ENCODE measurements at places on chromosomes 2 and 18.

DNA sequence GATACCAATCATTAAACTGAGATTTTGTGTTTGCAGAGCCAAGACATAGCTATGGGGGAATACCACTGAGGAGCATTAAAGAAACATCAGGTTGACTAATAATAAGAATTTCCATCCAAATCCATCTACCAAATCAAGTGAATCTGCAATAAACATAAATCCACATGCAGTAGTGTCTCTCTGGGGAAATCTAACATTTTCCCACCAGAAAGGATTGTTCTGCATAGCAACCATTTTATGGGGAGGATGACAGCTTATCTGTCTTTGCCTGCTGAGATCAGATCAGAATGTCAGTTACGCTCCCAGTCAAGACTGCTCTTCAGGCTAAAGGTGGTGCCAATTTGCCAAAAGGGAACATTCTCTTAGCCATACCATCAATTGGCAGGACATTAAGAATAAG lies 1098.9 kb upstream of the CHAC2 start:
- DNase-seq = no peak

- no peak for DNase-seq
Measured at GRCh38 chr2:192208848-192209247, 14.1 kb upstream of the TMEFF2 start.

DNA sequence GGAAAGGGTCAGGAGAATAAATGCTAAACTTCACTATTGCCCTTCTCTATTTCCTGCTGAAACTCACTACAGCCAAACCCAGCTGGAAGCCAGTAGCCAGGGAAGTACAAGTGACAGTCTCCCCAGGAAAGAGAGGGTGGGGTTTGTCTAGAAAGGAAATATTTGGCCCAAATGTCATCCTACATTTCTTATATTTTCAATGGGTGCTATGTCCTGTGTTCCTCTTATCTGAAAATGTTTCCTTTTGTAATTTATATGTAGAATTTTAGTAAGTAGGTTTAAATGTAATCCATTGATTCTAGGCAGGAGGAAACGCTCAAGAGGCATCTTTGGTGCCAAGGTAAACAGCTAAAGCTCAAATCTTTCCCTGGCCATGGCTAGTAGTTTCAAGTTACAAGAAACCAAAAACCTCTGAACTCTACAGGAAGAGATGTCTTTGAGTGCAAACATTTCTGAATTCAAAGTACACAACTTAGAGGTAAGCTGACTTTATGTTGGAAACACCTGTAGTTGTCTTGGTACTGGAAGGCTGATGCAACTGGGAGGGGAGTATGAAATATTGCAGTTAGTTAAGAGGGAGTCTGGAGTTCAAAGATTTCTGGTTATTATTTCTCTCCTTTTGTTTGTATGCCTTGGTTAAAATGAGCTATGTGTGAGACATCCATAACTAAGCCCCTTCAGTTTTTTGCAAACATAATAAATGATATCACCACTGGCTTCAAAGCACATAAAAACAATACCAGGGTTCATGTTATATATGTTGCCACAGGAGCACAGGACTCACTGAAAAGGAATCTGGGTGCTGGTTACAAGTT lies 356.1 kb upstream of the ZC3H15 start:
- no peak for DNase-seq

DNA sequence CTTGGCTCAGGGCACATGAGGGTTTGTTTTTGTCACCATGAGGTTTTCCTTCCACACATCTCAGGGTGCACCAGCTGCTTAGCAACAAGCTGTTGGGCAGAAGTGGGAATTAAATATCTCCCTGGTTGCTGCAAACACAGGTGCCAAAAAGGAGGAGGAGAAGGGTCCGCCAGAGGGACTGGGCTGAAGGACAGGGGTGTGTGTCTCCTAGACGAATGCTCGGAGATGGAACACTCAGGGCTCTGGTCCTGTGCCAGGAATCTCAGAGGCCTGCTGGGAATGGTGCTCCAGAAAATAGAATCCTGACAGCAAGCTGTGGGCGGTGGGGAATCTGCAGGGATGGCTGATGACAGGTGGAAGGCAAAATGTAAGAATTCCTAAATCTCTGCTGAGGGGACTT lies 94.5 kb downstream of the VSNL1 start:
- DNase-seq = no peak

- DNase-seq = no peak
Measured at GRCh38 chr2:58138396-58139030, 91.9 kb downstream of the VRK2 start.

DNA sequence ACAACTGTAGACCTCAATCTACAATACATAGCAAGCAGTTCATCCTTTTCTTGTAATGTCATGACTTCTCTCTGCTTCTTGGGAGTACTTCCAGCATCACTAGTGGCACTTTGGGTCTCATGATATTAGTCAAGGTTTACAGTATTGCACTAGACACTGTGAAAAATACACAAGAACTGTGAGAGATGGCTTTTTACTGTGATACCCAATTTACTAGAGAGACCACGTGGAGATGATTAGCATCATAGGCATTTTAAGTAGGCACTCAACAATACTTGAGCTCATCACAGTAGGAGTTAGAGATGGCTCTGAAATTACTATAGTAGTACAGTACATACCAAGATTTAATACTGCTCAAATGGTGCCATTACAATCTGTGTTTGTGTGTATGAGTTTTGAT lies 112.8 kb upstream of the EML6 start:
- DNase-seq = no peak

GRCh38 chr2:241103176-241103595 lies 1.1 kb upstream of the MTERF4 start:
- peak; percentile 95 for DNase-seq

DNA sequence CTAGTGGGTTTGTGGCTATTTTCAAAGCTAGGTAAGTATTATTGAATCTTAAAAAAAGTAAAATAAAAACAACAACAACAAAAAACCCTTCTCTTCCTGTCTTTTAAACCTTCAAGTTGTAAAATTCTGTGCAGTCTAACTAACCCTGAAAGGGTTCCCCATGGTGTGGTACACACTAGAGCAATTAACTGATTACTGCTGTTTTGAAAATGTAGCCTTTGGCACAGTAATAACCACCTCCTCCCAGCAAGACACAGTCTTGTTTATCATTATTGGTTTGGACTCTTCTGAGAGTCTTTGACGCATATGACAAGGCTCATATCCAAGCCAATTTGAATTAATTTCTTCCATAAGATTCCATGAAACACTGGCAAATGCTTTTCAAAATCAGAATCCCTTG lies 2184.6 kb upstream of the PIK3C3 start:
- DNase-seq = no peak

DNA sequence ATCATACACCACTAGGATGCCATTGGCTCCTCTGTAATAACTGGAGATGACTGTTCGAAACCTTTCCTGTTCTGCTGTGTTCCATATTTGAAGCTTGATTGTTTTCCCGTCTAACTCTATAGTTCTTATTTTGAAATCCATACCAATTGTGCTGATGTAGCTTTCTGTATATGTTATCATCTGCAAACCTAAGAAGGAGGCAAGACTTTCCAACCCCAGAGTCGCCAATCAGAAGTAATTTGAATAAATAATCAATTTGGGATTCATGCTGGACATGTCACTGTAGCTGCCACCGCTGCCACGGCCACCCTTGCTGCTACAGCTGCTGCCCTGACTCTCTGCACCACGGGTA lies 20.7 kb downstream of the STAT1 start:
- DNase-seq = no peak

DNA sequence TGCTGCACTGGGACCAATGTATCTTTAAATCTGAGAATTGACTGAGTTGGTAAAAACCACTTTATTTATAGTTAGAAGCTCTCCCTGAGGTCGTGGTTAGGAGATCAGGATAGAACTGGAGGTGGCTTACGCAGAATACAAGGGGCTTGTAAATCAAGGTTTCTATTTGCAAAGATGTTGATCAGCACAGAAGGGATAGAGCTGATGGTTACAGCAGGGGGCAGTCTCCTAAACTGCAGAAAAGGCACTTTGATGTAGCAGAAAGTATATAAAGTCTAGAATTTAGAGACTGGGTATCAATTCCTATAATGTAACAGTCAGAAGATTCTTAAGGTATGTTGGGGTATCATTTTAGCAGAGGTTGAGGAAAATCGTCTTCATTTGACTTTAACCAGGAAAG lies 25.2 kb upstream of the ACVR1 start:
- no peak for DNase-seq

DNA sequence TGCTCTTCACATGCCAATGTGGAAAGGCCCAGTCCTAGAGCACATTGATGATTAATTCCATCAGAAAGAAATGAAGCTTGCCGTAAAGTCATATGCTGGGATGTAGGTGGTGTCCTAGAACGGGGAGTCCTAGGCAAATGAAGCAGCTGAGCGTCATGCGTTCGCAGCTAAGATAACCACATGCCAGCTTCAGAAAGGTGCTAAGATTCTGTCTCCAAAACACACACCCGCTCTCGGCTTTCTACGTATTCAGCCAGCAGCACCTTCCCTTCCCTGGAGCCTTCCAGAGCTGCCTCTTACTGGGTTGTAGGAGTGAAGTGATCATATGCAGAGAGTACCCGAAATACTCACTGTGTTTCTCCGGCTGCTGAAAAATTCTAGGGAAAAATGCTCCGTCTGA lies 421.6 kb upstream of the ID2 start:
- DNase-seq = no peak

DNA sequence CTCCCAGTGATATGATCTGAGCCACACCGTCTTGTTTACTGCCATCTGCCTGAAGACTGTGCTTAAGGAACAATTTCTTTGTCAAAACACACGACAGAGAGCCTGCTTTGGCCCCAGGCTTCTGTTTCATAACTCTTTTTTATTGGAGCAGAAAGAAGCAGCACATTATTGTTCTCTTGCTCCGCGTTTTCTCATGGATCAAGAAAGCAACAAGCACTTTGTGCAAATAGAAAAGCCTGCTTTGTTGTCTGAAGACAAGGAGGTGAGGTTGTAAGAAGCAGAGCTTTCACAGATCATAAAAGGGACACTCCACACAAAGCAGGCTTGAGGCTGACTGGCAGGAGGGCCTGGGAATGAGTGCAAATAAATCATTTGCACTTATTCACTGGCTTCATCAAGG lies 118.3 kb upstream of the FAM136A start:
- DNase-seq = peak; percentile 97

GRCh38 chr2:6975988-6976387 lies 58.8 kb downstream of the RNF144A start:
- DNase-seq = no peak

- peak; percentile 37 for DNase-seq
Measured at GRCh38 chr2:39243469-39244123, at the start of gene CDKL4. CDKL4 (minus strand) TSS chr2:39243970.

GRCh38 chr2:25213229-25213628 lies 44.8 kb upstream of the POMC start:
- DNase-seq = no peak

GRCh38 chr2:217978536-217979150 lies 24.2 kb downstream of the TNS1 start:
- no peak for DNase-seq

- DNase-seq = peak; percentile 66
Measured at GRCh38 chr2:143259368-143259958, 130.2 kb downstream of the ARHGAP15 start.

DNA sequence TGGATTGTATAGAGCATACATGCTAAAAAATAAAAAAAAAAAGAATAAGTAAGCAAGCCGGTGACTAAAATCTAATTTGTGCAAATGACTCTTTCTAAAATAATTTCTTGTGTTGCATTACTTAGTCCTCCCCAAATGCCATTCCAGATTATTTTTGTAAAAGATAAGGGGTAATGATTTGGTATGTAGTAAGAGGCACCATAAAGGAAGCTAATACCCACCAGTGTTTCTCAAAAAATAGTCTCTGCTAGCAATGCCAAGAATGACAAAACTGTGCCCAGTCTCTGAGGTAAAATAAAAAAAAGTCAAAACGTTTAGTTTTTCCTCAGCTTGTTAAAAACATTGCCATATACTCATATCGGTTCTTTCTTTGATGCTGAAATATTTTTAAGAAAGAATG lies 2.7 kb downstream of the METTL5 start:
- no peak for DNase-seq

DNA sequence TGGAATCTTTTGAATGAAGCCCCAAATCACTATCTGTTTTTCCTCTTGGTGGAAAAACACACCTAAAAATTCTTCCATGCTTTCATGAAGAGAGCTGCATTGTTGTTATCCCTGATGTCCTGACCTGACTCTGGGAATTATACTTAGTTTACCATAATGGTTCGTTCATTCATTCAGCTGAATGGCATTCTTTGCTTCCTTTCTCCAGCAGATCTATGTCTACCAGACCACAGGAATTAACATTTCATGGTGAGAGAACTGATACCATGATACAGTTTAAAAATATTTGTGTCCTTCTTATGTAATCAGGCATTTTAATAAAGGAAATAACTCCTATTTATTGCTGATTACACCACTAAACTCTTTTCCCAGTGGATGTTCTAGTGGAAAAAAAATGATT lies 11.1 kb upstream of the SLC4A10 start:
- no peak for DNase-seq

- no peak for DNase-seq
Measured at GRCh38 chr2:127584047-127584446, 48.6 kb downstream of the MYO7B start.

DNA sequence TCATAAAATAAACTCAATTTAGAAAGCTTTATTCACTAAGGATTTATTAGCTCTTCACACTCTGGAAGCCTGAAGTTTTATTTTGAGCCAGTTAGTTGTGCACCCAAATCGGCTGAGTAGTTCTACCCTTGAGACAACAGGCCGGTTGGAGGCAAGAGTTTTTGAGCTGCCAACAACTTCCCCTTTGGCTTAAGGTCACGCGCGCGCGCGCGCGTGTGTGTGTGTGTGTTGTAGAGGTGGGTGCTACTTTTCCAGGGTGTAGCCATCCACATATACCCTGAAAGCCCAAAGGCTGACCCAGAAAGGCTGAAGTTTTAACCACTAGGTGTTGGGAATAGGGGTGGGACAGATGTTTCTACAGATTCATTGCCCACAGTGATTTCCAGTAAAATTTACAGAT lies 150.2 kb upstream of the LHCGR start:
- DNase-seq = no peak

DNA sequence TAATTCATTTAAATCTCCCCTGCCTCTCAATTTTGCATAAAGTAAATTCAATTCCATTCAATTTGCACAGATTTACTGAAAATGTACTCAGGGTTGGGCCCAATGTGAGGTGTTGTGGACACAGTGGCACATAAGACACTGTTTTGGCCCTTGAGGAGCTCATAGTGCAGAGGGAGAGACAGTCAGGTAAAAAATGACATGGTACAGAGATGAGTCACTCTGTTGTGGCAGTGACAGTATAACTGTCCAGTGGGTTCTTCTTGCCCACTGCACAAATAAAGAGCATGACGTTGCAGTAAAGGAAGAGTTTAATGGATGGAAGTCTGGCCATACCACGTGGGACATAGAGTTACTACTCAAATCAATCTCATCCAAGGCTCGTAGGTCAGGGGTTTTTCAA lies 400.3 kb upstream of the TRIB2 start:
- no peak for DNase-seq

DNA sequence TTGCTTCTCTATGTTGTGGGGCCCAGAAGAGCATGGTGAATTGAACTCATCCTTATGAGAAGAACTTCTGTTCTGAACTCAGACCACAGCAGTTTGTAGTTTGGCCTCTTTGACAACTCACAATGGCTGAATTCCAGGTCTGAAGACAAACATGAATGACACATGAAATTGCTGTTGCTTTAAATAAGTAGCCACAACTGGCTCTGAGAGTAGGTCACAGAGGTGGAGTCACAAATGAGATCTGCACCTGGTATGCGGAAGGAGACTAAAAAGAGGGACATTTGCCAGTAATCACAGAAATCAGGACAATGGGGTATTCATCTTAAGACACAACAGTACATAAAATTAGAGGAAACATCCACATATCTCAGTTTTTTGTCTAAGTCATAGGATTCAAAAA lies 290.3 kb upstream of the MMADHC start:
- DNase-seq = no peak

GRCh38 chr18:41579185-41579584 lies 375.8 kb upstream of the PIK3C3 start:
- DNase-seq = no peak

All from HAP-1 (cell line).